ENCODE measurements at places on chromosomes 7 and 10. TPM values are rescaled to one million over a fixed set of nuclear protein-coding genes. Genes with fewer than 3 reads are reported as not detected.

SKIDA1 gene
- total RNA-seq, result 42.4 TPM

CALY gene
- 16.3 TPM for total RNA-seq

LIPF gene
- not detected for total RNA-seq

SFR1 gene
- 8.7 TPM for total RNA-seq

CTAGE4 gene
- not detected for total RNA-seq

OR2A7 gene
- not detected for total RNA-seq

CYP26C1 gene
- total RNA-seq, result 0.06 TPM

MKLN1 gene
- 15.5 TPM for total RNA-seq

INTS15 gene
- total RNA-seq, result 37.8 TPM

HOGA1 gene
- 3.8 TPM for total RNA-seq

TSPAN12 gene
- total RNA-seq, result 3.7 TPM

LEP gene
- not detected for total RNA-seq

PARP12 gene
- 2.2 TPM for total RNA-seq

P4HA1 gene
- 103 TPM for total RNA-seq

SRRM3 gene
- total RNA-seq, result 0.89 TPM

RARRES2 gene
- total RNA-seq, result 4.2 TPM

OR6B1 gene
- total RNA-seq, result not detected

ADGRA1 gene
- 0.28 TPM for total RNA-seq

PRXL2A gene
- total RNA-seq, result 61.8 TPM

ZP3 gene
- total RNA-seq, result 0.32 TPM

COL26A1 gene
- 14.8 TPM for total RNA-seq

CRYGN gene
- total RNA-seq, result 1.3 TPM

ACTR3C gene
- 1.5 TPM for total RNA-seq

MEOX2 gene
- 0.25 TPM for total RNA-seq

NFKB2 gene
- 21.5 TPM for total RNA-seq

PIP gene
- total RNA-seq, result not detected

NANOS1 gene
- 1.5 TPM for total RNA-seq

SCART1 gene
- 5.6 TPM for total RNA-seq

SYNPO2L gene
- 12.1 TPM for total RNA-seq

CHST15 gene
- total RNA-seq, result 1.9 TPM

BTBD16 gene
- not detected for total RNA-seq

TLX1 gene
- total RNA-seq, result 2.9 TPM

CFTR gene
- total RNA-seq, result 13.3 TPM

EPDR1 gene
- 78.6 TPM for total RNA-seq

DNAJC2 gene
- total RNA-seq, result 9.3 TPM

HGF gene
- 0.11 TPM for total RNA-seq

CDCA7L gene
- total RNA-seq, result 61.1 TPM

MAPK8 gene
- total RNA-seq, result 40.8 TPM

C10orf67 gene
- 0.11 TPM for total RNA-seq

AKR1C3 gene
- 3.0 TPM for total RNA-seq

NAT16 gene
- total RNA-seq, result 0.27 TPM

CDK5 gene
- 35.6 TPM for total RNA-seq

GNGT1 gene
- total RNA-seq, result not detected

FUOM gene
- 58.1 TPM for total RNA-seq

DUSP5 gene
- total RNA-seq, result 75.8 TPM

ACSL5 gene
- not detected for total RNA-seq

FBH1 gene
- 196 TPM for total RNA-seq

TAS2R39 gene
- total RNA-seq, result not detected

CPED1 gene
- 3.2 TPM for total RNA-seq

ANKRD7 gene
- total RNA-seq, result not detected

DDX21 gene
- 19.5 TPM for total RNA-seq

AEBP1 gene
- total RNA-seq, result 60.8 TPM

ICA1 gene
- total RNA-seq, result 60.7 TPM

GPR22 gene
- total RNA-seq, result 1.0 TPM

HILPDA gene
- total RNA-seq, result 16.2 TPM

SLC37A3 gene
- 50.5 TPM for total RNA-seq

SLC39A12 gene
- total RNA-seq, result 0.21 TPM

PIK3AP1 gene
- total RNA-seq, result 2.0 TPM

AGK gene
- total RNA-seq, result 25.6 TPM

ANXA7 gene
- total RNA-seq, result 63.8 TPM
